ENCODE measurements at places on chromosomes 1 and 21.
A peak's percentile ranks its signal among the peaks of the same experiment; 100 is the strongest.

GRCh38 chr1:17023573-17023972 is 11.8 kb upstream of the ATP13A2 start:
- DNase-seq: no peak

DNA sequence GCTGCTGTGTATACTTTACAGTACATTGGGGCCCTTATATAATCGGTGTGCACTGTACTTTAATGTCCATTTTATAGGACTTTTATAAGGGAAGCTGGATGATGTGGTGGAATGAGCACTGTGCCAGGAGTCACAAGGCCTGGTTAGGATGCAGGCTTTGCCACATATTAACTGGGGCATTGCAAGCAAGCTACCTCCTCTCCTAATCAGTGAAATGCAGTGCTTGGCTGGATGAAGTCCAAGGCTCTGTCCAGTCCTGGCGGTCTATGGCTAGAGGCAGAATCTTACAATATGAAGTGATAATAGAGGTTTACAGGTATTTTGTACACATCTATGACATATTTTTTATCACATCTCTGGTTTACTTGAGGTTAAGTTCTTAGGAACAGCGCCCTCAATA is 1.7 kb upstream of the PKP1 start:
- DNase-seq: no peak

DNA sequence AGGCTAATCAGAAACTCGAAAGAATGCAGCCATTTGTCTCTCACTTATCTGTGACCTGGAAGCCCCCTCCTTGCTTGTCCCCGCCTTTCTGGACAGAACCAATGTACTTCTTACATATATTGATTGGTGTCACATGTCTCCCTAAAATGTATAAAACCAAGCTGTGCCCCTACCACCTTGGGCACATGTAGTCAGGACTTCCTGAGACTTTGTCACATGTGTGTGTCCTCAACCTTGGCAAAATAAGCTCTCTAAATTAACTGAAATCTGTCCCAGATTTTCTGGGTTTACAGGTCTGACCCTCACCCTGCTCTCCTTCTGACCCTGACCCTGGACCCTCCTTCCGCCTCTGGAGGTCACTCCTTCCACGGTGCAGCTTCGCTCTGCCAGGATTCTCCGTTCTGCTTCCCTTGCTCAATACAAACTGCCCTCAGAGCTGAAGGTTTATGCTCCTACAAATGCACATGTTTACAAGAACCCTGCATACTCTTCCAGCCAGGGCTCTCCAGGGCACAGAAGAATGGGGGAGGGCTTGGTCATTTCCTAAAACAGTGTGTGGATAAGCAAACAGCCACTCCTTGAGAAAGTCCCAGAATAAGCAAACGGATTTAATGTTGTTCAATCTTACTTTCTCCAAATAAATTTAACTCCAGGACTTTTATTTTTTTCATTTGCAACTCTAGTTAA is 160.5 kb downstream of the ACTL8 start:
- DNase-seq: no peak

DNA sequence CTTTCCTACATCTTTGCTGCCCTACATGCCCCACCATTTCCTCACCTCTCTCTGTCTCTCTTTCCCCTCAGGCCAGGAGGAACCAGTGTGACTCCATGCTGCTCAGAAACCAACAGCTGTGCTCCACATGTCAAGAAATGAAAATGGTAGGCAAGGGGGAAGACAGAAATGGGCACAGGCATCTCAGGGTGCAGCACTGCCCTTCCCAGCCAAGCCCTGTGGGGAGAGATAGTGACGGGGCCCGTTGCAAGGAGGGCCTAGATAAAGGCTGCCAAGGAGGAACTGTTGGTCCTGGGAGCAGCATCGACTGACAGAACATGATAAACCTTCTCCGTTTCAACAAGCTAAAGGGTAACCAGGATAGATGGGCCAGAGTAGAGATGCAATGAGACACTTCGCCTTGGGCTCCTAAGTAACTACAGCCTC is 12.5 kb upstream of the PIGC start:
- DNase-seq: no peak

- DNase-seq: peak; percentile 63
Measured at GRCh38 chr1:6321205-6321604, 60.3 kb upstream of the GPR153 start.

DNA sequence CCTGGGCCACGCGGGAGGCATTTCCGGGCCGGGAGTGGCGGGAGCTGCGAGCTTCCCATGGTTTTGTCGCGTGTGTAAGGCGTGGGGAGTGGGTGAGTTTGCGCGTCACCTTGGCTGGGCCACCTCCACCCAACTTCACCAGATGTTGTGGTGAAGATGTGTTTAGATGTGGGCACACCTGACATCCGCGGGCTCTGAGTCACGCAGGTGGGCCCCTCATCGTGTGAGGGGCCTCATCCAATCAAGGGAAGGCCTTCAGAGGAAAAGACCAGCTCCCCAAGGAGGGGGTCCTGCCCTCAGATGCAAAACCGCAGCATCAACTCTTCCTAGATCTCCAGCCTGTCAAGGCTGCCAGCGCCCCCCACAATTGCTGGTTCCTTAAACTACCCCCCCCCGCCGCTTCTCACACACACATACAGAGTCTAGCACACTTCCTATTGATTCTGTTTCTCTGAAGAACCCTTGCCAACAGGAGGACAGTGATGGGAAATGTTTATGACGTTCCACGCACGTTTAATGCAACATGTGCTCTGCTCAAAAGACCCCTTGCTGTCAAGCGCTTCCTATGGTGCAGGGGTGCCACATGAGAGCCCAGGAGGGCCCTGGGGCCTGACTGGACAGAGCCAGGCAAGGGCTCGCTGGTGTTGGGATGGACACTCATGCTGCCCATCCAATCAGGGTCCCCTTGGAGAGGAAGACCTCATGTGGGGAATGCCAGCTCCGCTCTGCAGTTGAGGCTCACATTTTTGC is 11.9 kb downstream of the ACTRT2 start:
- DNase-seq: no peak

GRCh38 chr1:26046246-26047095 is 553 bp upstream of the SLC30A2 start:
- DNase-seq: no peak

Data from caudate nucleus (tissue), 63 donors.